Keratinocyte (primary cell): ENCODE measurements at places on chromosomes 7 and 10. TPM values are rescaled to one million over a fixed set of nuclear protein-coding genes. Genes with fewer than 3 reads are reported as not detected.

SGCE gene
- polyA plus RNA-seq = 4.3 to 10.5 TPM (median 7.9 TPM) in 3 replicates

CCZ1B gene
- 24.3 to 42.7 TPM (median 27.8 TPM) in 3 replicates for polyA plus RNA-seq

DNA sequence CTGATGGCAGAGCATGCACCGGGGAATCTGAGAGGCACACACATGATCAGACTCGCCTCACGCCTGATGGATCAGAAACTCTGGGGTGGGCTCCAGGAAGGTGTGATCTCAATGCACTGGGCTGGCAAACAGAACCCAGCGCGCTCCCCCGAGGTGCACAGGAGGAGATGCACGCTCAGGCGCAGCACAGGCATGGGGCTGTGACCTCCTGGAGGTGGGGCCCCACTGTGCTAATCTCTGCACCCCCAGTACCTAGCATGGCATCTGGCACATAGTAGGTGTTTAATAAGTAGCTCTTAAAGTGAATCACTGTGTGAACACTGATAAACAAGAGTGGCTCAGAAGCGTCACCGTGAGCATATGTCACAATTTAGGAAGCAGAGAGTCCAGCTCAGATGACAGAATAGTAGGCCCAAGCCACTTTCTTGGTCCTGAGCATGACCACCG is 57.9 kb downstream of the PROSER2 start:
- H3K27me3 ChIP-seq = no peaks in the 10 kb centered on the region
- peaks cover 63% of the 10 kb centered on the region for H3K4me1 ChIP-seq
- no peak overlapping the region for H3K4me3 ChIP-seq
- no peak for DNase-seq

DNA sequence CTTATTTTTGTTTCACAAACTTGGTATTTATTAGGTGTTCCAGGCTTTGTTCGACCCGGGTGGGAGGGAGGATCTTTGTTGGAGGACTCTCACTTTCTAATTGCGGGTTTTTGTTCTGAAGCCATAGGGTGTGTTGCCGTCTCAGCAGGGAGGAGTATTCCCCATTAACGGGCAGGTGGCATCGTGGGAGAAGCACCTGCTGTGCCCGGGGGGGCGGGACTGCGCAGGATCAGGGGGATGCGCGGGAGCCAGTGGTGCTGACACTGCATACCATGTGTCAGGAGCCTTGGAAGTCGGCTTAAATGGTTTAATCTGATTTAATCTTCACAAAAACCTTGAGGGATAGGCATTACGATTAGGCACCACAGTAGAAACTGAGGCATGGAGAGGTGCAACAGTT is 113.0 kb downstream of the MGMT start:
- H3K4me1 ChIP-seq = no peaks in the 10 kb centered on the region
- H3K27me3 ChIP-seq = no peaks in the 10 kb centered on the region
- no peak for DNase-seq

DNA sequence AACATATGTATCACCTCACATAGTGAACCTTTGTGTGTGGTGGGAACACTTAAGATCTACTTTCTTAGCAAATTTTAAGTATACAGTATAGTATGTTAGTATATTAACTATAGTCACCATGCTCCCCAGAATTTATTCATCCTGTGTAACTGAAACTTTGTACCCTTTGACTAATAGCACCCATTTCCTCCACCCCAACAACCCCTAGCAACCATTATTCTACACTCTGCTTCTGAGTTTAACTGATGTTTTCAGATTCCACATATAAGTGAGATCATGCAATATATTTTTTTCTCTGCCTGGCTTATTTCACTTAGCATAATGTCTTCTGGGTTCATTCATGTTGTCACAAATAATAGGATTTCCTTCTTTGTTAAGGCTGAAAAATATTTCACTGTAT is 6.9 kb upstream of the VWDE start:
- DNase-seq = no peak
- H3K27me3 ChIP-seq = no peaks in the 10 kb centered on the region
- H3K27ac ChIP-seq = no peak overlapping the region
- H3K4me3 ChIP-seq = no peak overlapping the region

DNA sequence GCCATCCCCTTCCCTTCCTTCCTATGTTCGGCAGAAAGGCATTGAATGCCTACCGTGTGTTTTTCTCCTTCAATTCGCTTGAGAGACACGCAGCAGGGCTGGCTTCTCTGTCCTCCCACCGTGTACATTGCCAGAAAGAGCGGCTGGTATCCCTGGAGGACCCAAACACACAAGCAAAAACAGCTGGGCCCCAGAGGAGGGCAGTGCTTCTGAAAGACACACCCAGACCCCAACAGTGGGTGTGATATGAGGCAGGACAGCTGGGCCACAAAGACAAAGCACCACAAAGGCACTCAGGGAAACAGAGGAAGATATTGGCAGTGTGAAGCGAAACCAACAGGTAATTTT is 133.1 kb upstream of the SH2B2 start:
- peak overlapping the region; percentile 27 for H3K4me3 ChIP-seq
- H3K27me3 ChIP-seq = no peaks in the 10 kb centered on the region
- no peaks in the 10 kb centered on the region for H3K36me3 ChIP-seq
- H3K27ac ChIP-seq = peak overlapping the region; percentile 98
- H3K4me1 ChIP-seq = peaks cover 29% of the 10 kb centered on the region

DNA sequence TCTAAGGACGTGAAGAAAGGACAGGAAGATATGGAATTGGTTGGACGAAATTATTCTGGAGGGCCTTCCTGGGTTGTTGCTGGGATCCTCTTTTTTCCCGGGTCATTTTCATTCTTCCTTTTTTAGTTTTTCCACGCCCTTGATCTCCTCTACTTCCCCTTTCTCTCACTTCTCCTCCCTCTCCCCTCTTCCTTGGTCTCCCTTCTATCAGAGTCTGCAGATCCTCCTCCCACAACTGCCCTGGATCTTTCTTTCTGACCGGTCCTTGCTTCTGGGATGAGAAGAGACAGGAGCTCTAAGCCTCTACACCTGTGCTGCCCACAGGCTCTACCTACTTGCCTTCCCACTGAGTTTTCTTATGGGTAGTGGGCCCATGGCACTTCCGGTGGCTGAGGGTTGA is 103.7 kb upstream of the RELN start:
- H3K27ac ChIP-seq = no peak overlapping the region
- H3K4me1 ChIP-seq = no peaks in the 10 kb centered on the region
- no peak for DNase-seq
- H3K27me3 ChIP-seq = no peaks in the 10 kb centered on the region

GRCh38 chr7:98423043-98423442 is 22.2 kb upstream of the BAIAP2L1 start:
- no peak overlapping the region for H3K27ac ChIP-seq
- H3K36me3 ChIP-seq = no peaks in the 10 kb centered on the region
- H3K4me1 ChIP-seq = peaks cover 16% of the 10 kb centered on the region
- no peak for DNase-seq
- H3K27me3 ChIP-seq = no peaks in the 10 kb centered on the region
- no peak overlapping the region for H3K4me3 ChIP-seq

DNA sequence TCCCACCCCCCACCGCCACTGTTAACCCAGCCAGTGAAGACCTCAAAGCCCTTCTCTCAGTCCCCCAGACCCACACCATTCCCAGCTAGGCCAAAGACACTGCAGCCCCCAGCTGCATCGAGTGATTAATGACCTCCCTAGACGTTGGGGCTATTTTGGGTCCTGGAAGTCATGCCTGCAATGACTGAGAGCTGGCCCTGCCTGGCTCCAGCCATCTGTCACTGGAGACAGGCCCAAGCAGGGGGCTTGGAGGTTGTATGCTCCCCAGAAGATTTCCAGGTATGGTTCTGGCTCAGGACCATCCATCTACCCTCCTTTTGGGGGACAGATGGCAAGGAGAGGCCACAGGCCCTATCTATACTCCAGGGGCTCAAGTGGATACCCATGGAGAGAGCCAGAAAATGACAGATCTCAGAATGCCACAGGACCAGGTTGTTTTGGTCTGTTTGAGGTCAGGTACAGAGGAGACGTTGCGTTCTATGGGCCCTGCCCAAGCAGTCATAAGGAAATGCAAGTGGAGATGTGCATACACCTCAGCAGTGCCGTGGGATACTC is 5.1 kb downstream of the KCNIP2 start:
- no peak overlapping the region for H3K4me3 ChIP-seq
- H3K27ac ChIP-seq = no peak overlapping the region
- no peaks in the 10 kb centered on the region for H3K27me3 ChIP-seq
- DNase-seq = no peak

- H3K36me3 ChIP-seq = no peaks in the 10 kb centered on the region
- H3K4me1 ChIP-seq = no peaks in the 10 kb centered on the region
- H3K4me3 ChIP-seq = peak overlapping the region; percentile 57
- no peak for DNase-seq
Measured at GRCh38 chr7:73433924-73434700, 534 bp downstream of the FZD9 start.

DNA sequence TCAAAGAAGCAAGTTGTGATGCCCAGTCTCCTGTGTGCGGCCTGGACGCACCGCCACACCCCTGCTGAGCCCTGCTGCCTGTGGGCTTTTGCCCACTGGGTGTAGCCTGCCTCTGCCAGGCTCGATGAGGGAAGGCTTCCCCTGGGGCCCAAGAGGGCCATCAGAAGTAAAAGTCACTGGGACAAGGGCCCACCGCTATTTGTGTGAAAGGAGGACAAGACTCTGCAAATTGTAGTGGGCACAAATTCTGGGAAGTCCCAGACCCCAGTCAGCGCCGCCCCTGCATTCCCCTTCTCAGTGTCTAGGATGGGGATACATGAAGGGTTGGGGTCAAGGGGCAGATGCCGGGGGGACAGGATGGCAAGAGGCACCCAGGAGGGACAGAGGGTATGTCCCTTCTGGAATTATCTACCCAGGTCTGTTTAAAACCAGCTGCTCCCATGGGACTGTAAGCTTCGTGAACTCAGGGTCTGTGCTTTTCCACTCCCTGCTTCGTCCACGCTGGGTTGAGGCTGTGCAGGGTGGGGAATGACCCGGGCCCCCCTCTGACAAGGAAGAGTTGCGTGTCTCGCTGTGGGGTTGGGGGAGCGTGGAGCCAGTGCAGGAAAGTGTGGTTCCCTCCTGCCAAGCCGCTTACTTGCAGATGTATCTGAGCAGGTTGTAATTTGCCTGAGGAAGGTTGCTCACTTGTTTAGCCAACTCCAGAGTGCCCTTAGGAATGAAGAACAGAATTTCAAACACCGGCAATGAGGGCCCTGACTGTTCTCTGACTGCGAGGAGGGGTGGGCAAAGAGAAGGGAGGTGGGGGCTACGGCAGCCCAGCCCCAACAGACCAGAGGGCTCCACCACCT is 147.2 kb downstream of the MAPK8 start:
- no peak for DNase-seq
- no peaks in the 10 kb centered on the region for H3K4me1 ChIP-seq
- no peak overlapping the region for H3K27ac ChIP-seq

DNA sequence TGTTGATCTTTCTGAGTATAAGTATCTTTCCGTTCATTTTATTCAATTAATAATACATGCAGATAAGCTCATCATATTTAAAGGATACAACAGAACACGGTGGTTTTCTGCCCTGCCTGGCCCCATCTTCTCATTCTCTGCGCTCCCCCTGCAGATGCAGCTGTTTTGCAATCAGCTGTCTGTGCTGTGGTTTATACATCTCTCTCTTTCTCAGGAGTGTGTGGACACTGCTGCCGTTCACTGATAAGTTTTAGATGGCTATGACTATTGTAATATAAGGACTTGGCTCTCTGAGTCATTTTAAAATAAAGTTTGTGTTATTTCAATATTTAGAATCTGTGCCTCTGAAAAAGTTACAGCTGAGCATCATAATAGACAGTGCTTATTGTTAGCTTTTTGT is 54.5 kb downstream of the CUL1 start:
- H3K27ac ChIP-seq = no peak overlapping the region
- no peak for DNase-seq
- H3K4me3 ChIP-seq = no peak overlapping the region
- no peaks in the 10 kb centered on the region for H3K4me1 ChIP-seq
- peaks cover 4% of the 10 kb centered on the region for H3K36me3 ChIP-seq

GRCh38 chr10:17427666-17428350 is 26.6 kb downstream of the ST8SIA6 start:
- no peaks in the 10 kb centered on the region for H3K36me3 ChIP-seq
- DNase-seq = no peak
- H3K27ac ChIP-seq = no peak overlapping the region
- H3K27me3 ChIP-seq = no peaks in the 10 kb centered on the region

DNA sequence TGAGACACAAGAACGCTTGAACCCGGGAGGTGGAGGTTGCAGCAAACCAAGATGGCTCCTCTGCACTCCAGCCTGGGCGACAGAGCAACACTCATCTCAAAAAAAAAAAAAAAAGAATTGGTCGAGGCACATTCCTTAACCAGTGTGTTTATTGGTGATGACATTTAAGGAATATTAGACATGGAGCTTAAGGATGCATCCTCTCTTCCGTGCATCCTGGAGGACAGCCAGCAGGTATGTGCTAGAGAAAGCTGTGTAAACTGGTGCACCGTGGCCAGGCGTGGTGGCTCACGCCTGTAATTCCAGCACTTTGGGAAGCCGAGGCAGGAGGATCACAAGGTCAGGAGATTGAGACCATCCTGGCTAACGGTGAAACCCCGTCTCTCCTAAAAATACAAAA is 11.8 kb downstream of the ZKSCAN1 start:
- H3K4me1 ChIP-seq = peaks cover 52% of the 10 kb centered on the region
- peaks cover 37% of the 10 kb centered on the region for H3K36me3 ChIP-seq
- DNase-seq = no peak
- H3K4me3 ChIP-seq = no peak overlapping the region
- no peaks in the 10 kb centered on the region for H3K27me3 ChIP-seq

DNA sequence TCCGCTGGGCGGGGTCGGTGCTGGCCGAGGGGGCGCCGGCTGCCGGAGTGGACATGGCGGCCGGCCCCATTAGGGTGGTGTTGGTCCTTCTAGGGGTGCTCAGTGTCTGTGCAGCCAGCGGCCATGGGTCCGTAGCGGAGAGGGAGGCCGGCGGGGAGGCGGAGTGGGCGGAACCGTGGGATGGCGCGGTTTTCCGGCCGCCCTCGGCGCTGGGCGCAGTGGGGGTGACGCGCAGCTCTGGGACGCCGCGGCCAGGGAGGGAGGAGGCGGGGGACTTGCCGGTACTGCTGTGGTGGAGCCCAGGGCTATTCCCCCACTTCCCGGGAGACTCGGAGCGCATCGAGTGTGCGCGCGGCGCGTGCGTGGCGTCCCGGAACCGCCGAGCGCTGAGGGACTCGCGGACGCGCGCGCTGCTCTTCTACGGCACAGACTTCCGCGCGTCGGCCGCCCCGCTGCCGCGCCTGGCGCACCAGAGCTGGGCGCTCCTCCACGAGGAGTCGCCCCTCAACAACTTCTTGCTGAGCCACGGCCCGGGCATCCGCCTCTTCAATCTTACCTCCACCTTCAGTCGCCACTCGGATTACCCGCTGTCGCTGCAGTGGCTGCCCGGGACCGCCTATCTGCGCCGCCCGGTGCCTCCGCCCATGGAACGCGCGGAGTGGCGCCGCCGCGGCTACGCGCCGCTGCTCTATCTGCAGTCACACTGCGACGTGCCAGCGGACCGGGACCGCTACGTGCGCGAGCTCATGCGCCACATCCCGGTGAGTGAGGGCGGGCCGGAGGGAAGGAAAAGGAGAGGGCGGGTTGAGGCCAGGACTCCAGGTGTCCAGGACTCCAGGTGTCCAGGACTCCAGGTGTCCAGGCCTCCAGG is 9.3 kb upstream of the CHCHD1 start:
- H3K4me3 ChIP-seq = peak overlapping the region; percentile 74
- H3K27ac ChIP-seq = peak overlapping the region; percentile 68
- peak; percentile 33 for DNase-seq
- peaks cover 29% of the 10 kb centered on the region for H3K4me1 ChIP-seq
- peaks cover 38% of the 10 kb centered on the region for H3K36me3 ChIP-seq
